Stimulated activated CD8-positive, alpha-beta memory T cell treated with anti-CD3 and anti-CD28 coated beads, Interleukin-7, amount 100 ng/mL, for 4 hours (primary cell): ENCODE measurements at places on chromosomes 5 and 9.

DNA sequence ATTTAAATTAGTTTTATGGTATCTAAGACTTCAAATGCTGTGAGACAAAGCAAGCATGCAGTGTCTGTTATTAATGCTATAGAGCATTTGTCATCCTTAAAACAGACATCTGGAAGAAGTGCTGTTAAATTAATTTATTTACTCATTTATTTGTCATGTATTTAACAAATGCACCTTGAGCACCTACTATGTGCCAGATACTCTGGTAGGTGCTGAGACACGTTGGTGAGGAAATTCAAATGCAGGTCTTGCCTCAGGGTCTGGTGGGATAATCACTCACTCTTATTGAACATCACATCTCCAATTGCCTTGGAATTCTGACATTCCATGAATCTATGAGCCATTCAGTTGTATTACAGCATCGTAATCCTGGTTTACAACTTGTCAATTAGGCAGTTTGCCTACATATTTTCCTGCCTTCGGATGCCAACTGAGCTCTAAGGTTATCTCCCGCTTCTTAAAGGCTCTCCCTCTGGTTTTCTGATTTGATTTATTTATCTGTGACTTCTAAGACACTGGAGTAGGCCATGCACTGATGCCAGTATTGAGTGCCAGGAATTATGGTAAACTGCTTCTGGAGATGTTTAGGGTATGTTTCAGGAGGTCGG, 56.0 kb upstream of the RPS23 start:
- no peak for DNase-seq

DNA sequence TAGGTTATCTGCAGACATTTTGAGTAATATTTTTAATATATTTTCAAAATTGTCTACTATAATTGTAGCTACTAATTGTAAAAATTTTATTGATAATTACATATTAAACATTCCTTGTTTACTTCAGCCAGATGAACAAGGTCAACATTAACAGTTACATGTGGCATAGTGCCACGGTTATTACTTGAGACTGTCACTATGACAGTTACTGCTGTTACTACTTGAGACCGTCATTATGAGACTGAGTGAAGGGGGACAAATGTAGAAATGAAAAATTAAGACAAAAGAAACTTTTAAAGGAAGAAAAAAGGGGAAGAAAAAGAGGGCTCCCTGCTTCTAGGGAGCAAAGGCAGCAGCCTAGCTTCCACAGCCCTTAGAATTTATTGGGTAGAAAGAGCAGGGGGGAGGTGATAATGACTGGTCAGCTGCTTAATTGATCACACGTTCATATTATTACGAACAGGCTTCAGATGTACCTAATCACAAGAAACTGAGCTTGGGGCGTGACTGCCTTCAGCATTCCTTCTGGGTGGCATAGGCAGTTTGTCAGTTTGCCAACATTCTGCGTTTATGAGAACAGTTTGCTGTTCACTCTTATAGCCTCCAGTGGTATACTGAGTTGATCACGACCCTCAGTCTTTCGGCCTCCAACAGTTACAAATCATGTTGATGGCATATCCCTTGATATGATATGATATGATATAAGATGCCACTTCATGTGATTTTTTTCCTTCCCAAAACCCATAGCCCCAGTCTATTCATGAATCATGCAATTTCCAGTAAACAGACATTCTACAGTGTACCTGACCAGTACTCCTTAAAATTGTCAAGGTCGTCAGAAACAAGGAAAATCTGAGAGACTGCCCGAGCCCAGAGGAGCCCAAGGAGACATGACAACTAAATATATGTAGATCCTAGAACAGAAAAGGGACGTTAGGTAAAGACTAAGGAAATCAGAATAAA, 13.1 kb downstream of the MARCHF6 start:
- DNase-seq: no peak

DNA sequence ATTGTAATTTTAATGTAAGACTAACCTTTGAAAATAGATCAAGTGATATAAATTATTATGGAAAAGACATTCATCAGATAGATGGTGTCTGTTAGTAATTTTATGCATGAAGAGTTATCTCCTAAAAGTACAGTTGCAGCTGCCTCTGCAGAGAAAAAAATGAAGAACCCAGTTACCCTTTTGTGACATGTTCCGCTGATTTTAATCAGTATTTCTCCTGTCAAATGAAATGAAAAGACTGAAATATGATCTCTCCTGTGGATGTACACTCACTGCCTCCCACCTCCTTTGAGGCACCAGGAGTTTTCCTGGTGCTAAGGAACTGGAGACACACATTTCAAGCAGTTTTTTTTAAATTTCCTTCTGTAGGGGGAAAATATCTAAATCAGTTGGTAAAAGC, 277.4 kb downstream of the KIF4B start:
- DNase-seq: no peak

- no peak for DNase-seq
Observed at GRCh38 chr5:65329266-65329665, 152.5 kb downstream of the ADAMTS6 start.

DNA sequence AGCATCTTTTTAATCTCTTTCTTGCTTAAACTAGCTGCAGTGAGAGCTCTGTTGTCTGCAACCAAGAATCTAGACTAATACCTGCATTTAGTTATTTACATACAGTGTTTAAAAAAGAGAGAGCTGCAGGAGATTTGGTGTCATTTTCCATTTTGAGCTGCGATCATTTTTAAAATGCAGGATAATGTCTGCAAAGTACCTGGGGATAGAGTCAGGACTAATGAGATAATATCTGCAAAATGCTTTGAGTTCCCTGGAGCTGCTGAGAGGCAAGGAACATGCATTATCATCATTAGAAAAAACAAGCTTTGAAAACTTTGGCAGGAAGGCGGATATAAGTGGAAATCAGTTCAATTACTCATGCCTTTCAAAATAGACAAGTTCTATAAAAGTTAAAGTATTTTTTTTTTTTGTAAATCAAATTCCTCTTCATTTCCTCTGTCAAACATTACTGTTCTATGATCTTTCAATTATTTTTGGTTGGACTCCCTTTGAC, 21.8 kb upstream of the ANKRD33B start:
- DNase-seq: no peak

DNA sequence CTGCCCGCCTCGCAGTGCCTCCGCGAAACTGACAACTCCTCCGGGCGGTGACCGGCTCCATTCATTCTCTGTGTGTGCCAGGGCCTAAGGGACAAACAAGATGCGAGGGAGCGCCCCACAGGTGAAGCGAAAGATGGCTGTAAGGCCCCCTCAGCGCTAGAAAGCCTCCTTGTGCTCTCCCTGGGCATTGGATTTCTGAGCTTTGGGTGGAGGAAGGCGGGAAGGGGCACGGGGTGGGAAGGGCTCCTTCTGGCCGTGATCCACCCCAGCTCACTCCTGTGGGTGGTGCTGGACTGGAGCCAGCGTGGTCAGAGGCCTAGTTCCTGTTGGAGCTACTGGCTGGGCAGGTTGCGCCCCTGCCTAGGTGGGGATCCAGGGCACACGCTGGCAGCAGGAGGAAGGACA, 943 bp downstream of the GALNT12 start:
- DNase-seq: no peak

- DNase-seq: no peak
Observed at GRCh38 chr5:94788527-94788926, 170.1 kb downstream of the SLF1 start.

DNA sequence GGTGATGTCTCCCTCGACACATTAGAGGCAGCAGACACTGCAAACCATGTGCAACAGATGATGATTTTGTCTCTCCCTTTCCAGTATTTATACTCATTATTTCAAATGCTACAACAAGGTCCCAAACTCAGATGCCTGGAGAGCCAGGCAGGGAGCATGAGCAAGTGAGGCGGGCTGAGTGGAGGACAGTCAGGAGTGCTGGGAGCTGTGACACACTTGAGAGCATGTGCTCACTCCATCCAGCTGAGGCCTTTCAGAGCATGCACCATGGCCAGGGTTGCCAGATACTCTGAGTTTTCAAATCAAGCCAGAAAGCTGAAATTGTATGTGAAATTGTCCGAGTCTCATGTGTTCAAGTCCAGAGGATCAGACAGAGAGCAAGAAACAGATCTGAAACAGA, 55.8 kb upstream of the SLC2A8 start:
- no peak for DNase-seq

- no peak for DNase-seq
Observed at GRCh38 chr9:104992659-104993058, 64.7 kb upstream of the ABCA1 start.
